ENCODE measurements at places on chromosomes 12 and 14.

DNA sequence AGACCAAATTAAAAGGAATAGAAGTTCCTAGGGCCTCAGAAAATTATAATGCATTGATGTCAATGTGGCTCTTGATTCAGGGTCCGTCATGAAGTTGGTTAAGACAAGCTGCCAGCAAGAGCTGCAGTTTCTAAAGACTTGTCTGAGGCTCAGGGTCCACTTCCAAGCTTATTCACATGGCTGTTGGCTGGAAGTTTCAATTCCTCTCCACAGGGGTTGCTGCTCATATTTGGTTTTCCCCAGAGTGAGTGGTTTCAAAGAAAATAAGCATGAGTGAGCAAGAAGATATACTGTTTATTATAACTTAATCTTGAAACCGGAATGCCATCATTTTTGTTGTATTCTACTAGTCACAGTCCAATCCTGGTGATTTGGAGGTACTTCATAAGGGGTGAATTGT lies 1247.4 kb downstream of the LRFN5 start:
- DNase-seq, result no peak

DNA sequence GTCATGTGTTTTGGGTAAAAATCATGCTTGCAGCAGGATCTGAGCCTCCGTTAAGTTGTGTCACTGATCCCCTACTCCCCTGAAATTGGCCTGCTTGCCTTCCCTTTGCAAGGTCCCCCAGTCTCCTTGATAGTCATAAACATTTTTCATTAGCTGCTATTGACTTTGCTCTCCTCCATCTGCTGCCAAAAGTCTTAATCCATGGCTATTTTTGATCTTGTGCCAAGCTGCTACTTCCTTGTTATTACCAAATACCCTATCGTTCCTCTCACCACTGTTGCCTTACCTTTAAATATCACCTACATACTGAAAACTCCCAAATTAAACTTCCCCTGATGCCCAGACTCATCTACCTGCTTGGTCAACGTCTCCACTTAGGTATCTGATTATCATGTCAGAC lies 148.3 kb downstream of the PHLDA1 start:
- no peak for DNase-seq

DNA sequence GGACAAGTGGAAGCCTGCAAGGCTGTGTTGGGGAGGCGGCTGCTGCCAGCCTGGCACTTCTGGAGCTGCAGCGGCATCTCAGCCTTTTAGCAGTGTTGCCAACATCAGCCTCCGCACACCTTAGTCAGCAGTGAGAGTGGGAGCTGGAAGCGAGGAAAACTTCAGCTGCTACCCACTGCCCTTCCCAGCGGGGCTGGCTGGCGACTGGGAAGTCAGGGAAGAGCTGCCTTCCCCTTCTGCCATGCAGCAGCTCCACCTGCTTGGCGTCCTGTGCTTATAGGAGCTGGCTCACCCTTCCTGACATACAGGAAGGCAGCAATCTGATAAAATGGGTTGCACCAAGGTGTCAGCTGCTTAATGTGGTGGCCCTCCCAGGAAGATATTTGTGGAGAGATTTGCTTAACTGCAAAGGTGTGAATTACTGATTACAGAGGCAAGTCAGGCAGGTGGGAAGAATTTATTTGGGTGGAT lies 15.4 kb upstream of the PLEKHG3 start:
- DNase-seq, result no peak

- no peak for DNase-seq
These were observed 31.8 kb downstream of the CPSF2 start for GRCh38 chr14:92153581-92153980.

- no peak for DNase-seq
These were observed 30.9 kb downstream of the CDKN1B start for GRCh38 chr12:12748044-12748443.

GRCh38 chr14:46279327-46279726 lies 372.3 kb downstream of the RPL10L start:
- DNase-seq, result no peak

- DNase-seq, result no peak
These were observed 23.4 kb upstream of the FSCB start for GRCh38 chr14:44530475-44530874.

GRCh38 chr12:47755655-47756562 lies 2.8 kb downstream of the RAPGEF3 start:
- DNase-seq, result no peak

DNA sequence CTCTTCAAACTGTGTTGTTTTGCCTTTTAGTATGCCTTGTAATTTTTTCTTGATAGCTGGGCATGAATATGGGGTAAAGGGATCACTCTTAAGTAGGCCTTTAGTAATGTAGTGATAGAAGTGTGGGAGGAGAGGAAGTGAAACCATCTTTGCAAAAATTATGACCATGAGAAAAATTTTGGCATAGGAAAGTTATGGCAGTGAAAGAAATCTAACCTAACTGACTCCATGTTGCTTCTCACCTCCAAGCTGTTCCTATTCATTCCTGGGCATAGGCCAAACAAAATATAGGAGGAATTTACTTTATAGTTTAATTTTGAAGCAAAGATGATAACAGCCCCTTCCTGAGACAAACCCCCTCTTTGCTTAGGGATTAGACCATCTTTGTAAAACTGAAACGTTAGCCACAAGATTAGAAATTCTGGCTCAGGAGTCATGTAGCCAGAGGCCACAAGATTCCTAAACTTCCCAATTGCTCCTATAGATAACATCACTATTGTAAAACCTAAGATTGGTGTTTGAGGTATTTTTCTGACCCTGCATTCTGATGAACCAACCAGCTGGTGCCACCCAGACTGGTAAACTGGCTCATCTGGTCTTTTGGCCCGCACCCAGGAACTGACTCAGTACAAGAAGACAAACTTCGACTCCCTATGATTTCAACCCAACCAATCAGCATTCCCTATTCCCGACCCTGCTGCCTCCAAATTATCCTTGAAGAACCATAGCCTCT lies 45.8 kb downstream of the CRADD start:
- DNase-seq, result no peak

GRCh38 chr12:132014092-132014914 lies 64.6 kb downstream of the EP400 start:
- DNase-seq, result no peak

- DNase-seq, result no peak
These were observed 7.4 kb upstream of the HOXC11 start for GRCh38 chr12:53965281-53966084.

GRCh38 chr14:85281921-85282320 lies 248.0 kb upstream of the FLRT2 start:
- DNase-seq, result no peak

DNA sequence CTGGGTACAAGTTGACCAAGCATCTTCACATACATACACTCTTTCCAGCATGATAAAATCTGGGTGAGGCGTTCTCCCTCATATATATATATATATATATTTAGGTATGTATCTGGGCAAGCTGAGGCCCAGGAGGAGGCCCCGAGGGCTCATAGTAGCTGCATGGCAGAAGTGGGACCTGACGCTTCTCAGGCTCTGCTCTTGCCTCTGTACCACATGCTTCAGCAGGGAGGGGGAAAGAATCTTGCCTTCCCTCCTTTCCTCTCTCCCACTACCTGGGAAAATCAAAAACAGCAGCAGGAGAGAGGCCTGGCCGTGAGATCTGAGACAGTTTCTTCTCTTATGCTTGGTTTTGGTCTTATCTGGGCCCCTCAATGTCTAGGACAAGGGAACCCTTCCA lies 9.2 kb downstream of the PPP1R1A start:
- DNase-seq, result no peak

DNA sequence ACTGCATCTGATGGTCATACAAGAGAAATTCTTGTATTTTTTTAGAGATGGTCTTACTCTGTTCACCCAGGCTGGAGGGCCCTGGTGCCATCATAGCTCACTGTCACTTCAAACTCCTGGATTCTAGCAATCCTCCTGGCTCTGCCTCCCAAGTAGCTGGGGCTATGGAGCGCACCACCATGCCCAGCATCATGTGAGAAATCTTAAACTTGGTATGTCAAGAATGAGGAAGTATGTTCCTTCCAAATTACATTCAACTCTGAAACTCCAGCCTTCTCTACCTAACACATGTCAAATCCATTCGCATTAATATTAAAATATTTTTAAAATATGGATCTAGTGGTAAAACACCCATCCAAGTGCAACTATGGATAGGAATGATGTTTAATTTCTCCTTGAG lies 27.5 kb upstream of the CDKN3 start:
- no peak for DNase-seq

GRCh38 chr14:54132496-54132895 lies 175.9 kb upstream of the BMP4 start:
- DNase-seq, result no peak

GRCh38 chr12:93612776-93613175 lies 40.3 kb downstream of the SOCS2 start:
- no peak for DNase-seq

DNA sequence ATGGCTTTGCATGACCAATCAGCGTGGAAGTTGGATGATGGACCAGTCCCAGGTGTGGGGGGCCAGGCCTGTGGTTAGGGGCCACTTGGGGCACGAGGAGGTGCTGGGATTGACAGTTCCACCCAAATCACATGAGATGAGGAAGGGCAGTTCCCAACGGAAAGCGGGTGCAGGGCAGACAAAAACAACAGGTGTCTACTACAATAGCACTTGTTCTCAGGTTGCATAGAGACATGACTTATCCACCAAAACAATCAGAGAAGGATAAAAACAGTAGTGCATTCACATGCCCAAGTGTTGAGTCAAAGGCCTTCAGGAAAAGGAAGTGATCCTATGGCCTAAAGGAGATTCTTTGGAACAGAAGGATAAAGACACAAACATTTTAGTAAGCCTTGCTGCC lies 14.6 kb upstream of the EIF2B2 start:
- DNase-seq, result no peak

GRCh38 chr14:58332561-58332960 lies 34.2 kb downstream of the ARID4A start:
- no peak for DNase-seq

DNA sequence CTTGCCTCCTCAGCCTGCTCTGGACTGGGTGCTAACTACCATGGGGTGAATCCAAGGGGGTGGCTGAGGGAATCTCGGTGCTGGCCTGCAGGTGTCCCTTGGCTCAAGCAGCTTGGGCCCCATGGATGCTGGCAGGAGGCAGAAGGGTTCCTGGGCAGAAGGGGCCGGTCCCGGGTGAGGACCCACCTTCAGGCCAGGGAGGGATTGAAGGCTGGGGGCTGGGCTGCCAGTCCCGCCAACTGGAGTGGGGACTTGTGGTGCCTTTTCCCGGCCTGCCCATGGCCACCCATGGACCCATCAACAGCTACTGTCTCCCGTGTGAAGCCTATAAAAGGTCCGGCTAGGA lies 550.1 kb downstream of the SLC6A15 start:
- DNase-seq, result no peak

DNA sequence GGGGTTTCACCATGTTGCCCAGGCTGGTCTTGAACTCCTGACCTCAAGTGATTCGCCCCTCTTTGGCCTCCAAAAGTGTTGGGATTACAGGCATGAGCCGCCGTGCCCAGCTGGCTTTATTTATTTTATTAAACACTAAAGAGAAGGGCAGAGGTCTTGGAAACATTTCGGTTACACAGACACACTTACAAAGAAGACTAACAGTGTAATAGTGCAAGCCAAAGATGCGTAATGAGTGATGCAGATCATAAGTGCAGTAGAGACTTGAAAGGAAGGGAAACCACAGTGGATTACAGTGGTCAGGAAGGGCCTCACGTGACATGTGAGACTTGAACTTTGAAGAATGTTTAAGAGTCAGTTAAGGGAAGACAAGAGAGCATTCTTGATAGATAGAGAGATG lies 33.9 kb upstream of the CDK17 start:
- peak; percentile 65 for DNase-seq

DNA sequence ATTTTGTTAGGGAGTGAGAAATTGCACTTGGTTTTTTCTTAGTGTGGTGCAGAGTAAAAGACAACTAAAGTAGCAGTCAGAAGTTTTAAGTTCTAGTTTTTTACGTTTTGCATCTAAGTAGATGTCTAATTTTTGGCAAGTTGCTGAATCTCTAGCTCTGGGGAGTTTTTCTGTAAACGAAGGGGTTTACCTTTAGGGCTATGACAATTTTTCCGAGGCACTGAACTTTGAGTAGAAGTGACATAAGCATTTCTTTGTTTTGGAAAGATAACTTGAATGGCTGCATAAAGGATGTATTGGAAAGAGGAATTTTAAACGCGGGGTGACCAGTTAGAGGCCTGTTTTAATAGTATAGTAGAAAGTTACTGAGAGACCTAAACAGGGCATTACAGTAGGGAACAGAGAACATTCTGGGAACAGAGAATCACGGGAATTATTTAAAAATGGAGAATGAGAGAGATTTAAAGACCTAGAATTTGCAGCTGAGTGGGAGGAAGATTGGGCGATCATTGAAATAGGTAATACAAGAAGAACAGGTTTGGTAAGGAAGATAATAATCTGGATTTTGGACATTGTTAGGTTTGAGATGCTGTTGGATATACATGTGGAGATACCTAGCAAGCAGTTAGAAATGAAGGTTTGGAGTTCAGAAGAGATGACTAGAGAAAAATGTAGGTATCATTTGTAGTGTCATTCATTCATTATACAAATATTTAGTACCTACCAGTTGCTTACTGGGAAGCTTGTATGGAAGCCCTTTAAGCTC lies 1.2 kb downstream of the ZNF410 start:
- DNase-seq, result no peak

- no peak for DNase-seq
These were observed 29.5 kb upstream of the HIGD1C start for GRCh38 chr12:50922820-50923219.

GRCh38 chr14:95034788-95035187 lies 122.5 kb downstream of the DICER1 start:
- DNase-seq, result no peak

DNA sequence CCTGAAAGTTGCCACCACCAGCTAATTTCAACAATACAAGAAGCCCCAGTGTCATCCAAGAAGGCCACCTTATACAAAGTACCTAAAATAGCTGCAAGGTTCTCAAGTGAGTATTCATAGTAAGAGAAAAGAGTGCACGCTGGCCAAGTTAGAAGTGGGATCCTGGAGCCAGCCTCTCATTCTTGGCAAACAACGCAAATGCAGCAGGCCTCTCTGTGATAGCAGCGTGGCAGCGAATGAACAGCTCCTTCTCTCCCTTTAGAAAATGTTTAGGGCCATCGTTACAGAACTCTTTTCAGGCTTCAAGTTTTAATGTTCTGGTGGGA lies 78.0 kb upstream of the IFNG-AS1 start:
- DNase-seq, result no peak

GRCh38 chr14:68586896-68587751 lies 205.7 kb downstream of the ZFP36L1 start:
- DNase-seq, result no peak

DNA sequence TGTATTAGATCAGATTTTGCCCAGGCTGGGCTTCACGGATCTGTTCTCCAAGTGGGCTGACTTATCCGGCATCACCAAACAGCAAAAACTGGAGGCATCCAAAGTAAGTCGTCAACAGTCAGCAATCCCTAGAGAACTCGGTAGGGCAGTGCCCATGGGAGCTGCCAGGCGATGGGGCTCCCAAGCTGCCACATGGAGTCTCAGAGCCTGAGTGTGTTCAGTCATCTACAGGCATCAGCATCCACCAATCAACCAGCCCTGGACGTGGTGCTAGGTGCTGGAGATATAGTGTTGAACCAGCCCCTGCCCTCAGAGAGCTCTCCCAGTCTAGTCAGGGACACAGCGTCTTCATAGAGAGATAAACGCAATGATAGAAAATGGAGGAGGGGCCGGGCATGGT lies 6.9 kb downstream of the SERPINA4 start:
- DNase-seq, result no peak
